ENCODE measurements at places on chromosomes 2 and 18. TPM values are rescaled to one million over a fixed set of nuclear protein-coding genes. Genes with fewer than 3 reads are reported as not detected.

The HPCAL1 gene
- total RNA-seq, result 205 TPM

The SP5 gene
- total RNA-seq, result not detected

The RFX8 gene
- not detected for total RNA-seq

The UGT1A4 gene
- total RNA-seq, result not detected

The SERPINB11 gene
- not detected for total RNA-seq

The LIPG gene
- total RNA-seq, result 0.32 TPM

The MSTN gene
- not detected for total RNA-seq

The GAL3ST2 gene
- 0.33 TPM for total RNA-seq

The SLC23A3 gene
- total RNA-seq, result 0.46 TPM

The POTEF gene
- total RNA-seq, result not detected

The HSBP1L1 gene
- total RNA-seq, result 15.3 TPM

The TDRD15 gene
- not detected for total RNA-seq

The WIPF1 gene
- total RNA-seq, result 23.0 TPM

The SPP2 gene
- total RNA-seq, result not detected

The SF3B1 gene
- 162 TPM for total RNA-seq

The SERPINB3 gene
- total RNA-seq, result not detected

The IL1RL1 gene
- 0.78 TPM for total RNA-seq

The LHCGR gene
- not detected for total RNA-seq

The NAT8 gene
- total RNA-seq, result not detected

The ICOS gene
- not detected for total RNA-seq

The RNF125 gene
- total RNA-seq, result 0.18 TPM

The HOXD8 gene
- 5.1 TPM for total RNA-seq

The SPDYA gene
- total RNA-seq, result 0.14 TPM

The LINC00305 gene
- total RNA-seq, result not detected

The MAP3K19 gene
- total RNA-seq, result not detected

The ACADL gene
- total RNA-seq, result not detected

The DNAH7 gene
- 0.59 TPM for total RNA-seq

The IL1R1 gene
- total RNA-seq, result 27.0 TPM

The KLHL14 gene
- not detected for total RNA-seq

The RESP18 gene
- not detected for total RNA-seq

The ERBB4 gene
- total RNA-seq, result not detected

The MOCOS gene
- 2.7 TPM for total RNA-seq

The MAPRE2 gene
- 17.0 TPM for total RNA-seq

The INHA gene
- 0.74 TPM for total RNA-seq

The CFAP65 gene
- total RNA-seq, result 0.11 TPM

The NEU2 gene
- total RNA-seq, result not detected

The SLC5A7 gene
- not detected for total RNA-seq

The MYL12A gene
- total RNA-seq, result 261 TPM

The DCC gene
- total RNA-seq, result not detected

The FAP gene
- total RNA-seq, result not detected

The NGEF gene
- 12.8 TPM for total RNA-seq

The ERMN gene
- not detected for total RNA-seq

The ABCG8 gene
- not detected for total RNA-seq

The C2orf80 gene
- total RNA-seq, result not detected

The PAX8 gene
- total RNA-seq, result 1.5 TPM

The SERPINB4 gene
- total RNA-seq, result not detected

The APCDD1 gene
- not detected for total RNA-seq

The STPG4 gene
- not detected for total RNA-seq

The AKAIN1 gene
- total RNA-seq, result not detected

The LOXHD1 gene
- not detected for total RNA-seq

The CIB4 gene
- 0.44 TPM for total RNA-seq
